T-cell (primary cell): ENCODE measurements at places on chromosomes 11 and 22.

- H3K27me3 ChIP-seq = no peaks in the 10 kb centered on the region
- no peaks in the 10 kb centered on the region for H3K4me1 ChIP-seq
- no peak overlapping the region for H3K27ac ChIP-seq
- H3K4me3 ChIP-seq = no peak overlapping the region
- no peaks in the 10 kb centered on the region for H3K36me3 ChIP-seq
- DNase-seq = no peak
These were observed 13.2 kb downstream of the ZNF70 start for GRCh38 chr22:23737696-23738095.

DNA sequence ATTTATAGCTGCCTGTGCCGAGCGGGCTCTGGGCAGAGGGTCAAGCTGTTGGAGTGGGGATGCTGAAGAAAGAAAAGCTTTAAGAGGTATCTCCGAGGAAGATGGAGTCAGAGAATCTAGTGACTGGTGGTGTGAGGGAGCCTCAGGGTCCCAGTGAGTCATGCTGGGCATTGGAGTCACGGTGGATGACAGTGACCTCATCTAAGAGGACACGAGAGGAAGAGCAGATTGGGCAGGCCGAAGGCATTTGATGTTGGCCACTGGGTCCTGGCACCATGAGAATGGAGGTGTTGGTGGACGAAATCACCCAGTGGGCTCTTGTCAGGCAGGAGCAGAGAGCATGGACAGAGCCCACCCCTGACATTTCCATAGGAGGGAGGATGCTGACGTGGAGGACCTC, 68.4 kb downstream of the TBC1D22A start:
- peaks cover 3% of the 10 kb centered on the region for H3K4me1 ChIP-seq
- DNase-seq = no peak
- H3K4me3 ChIP-seq = no peak overlapping the region
- H3K36me3 ChIP-seq = no peaks in the 10 kb centered on the region
- no peaks in the 10 kb centered on the region for H3K27me3 ChIP-seq

- no peak overlapping the region for H3K27ac ChIP-seq
- H3K4me1 ChIP-seq = peaks cover 4% of the 10 kb centered on the region
- no peaks in the 10 kb centered on the region for H3K27me3 ChIP-seq
- no peak for DNase-seq
These were observed 84.0 kb downstream of the SWAP70 start for GRCh38 chr11:9747828-9748227.

DNA sequence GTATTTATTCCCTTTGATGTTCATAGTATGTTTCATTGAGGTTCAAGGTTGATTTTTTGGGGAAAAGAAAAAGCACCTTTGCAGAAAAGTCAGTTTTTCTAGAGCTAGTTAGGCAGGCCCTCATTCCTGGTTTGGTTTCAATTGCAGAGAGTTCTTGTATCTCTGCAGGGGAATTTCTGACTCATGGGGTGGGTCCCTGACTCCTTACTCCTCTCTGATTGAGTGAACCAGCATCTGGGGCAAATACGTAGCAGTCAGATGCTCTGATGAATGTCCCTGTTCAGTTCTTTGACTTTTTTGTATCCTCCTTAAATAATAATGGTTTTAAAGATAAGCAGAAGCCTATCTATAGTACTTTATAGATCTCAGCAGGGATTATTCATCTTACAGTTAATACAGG, 7.7 kb upstream of the NCR3LG1 start:
- no peaks in the 10 kb centered on the region for H3K4me1 ChIP-seq
- H3K4me3 ChIP-seq = no peak overlapping the region
- H3K36me3 ChIP-seq = no peaks in the 10 kb centered on the region
- DNase-seq = no peak
- H3K27ac ChIP-seq = no peak overlapping the region

DNA sequence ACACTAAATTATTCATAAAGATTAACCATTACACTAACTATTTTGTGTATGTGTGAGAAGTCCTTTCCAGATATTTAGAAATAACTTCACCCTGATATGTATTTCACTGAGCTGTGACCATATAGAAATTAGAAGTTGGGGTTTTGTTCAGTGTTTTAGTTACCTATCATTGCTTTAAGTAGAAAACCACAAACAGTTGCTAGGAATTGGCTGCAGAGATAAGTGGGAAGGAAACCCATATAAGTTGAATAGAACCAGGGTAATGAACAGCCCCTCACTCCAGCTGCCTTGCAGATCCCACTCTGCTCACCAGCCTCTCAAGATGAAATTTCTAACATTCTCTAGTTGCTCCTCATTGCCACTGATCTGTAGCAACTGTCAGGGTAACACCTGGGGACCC, 10.3 kb downstream of the SRSF8 start:
- no peak overlapping the region for H3K4me3 ChIP-seq
- H3K27me3 ChIP-seq = peaks cover 7% of the 10 kb centered on the region
- H3K4me1 ChIP-seq = no peaks in the 10 kb centered on the region
- no peaks in the 10 kb centered on the region for H3K36me3 ChIP-seq

DNA sequence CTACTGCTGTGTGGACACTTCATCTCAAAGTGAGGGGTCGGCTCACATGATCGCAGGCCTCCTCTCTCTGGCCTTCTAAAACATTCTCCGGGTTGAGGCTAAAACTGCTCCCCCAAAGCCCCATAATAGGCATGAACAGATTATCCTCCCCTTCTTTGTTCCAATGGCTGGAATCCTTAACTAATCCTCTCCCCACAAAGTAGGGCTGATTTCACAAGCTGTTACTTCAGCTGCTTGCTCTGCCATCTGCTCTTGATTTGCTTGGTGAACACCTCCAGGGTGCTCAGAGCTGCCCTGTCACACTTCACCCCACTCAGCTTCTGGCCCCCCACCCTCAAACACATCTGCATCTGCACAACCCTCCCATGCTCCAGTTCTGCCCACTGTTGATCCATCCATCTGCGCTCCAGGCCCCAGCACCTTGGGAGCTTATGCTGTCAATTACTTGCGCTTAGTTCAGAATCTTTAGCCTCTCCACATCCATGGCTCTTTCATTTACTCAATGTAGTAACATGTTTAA, 173.1 kb upstream of the API5 start:
- H3K4me1 ChIP-seq = no peaks in the 10 kb centered on the region
- DNase-seq = no peak
- no peaks in the 10 kb centered on the region for H3K27me3 ChIP-seq
- no peak overlapping the region for H3K27ac ChIP-seq
- no peaks in the 10 kb centered on the region for H3K36me3 ChIP-seq

GRCh38 chr11:62702246-62702645, 5.0 kb downstream of the BSCL2 start:
- no peaks in the 10 kb centered on the region for H3K27me3 ChIP-seq
- peaks cover 20% of the 10 kb centered on the region for H3K4me1 ChIP-seq
- no peak for DNase-seq
- H3K4me3 ChIP-seq = no peak overlapping the region
- no peaks in the 10 kb centered on the region for H3K36me3 ChIP-seq

GRCh38 chr11:17206463-17206862, 1.3 kb downstream of the PIK3C2A start:
- no peak overlapping the region for H3K27ac ChIP-seq
- peaks cover 13% of the 10 kb centered on the region for H3K4me1 ChIP-seq
- H3K4me3 ChIP-seq = no peak overlapping the region
- H3K27me3 ChIP-seq = no peaks in the 10 kb centered on the region
- no peaks in the 10 kb centered on the region for H3K36me3 ChIP-seq
- no peak for DNase-seq

DNA sequence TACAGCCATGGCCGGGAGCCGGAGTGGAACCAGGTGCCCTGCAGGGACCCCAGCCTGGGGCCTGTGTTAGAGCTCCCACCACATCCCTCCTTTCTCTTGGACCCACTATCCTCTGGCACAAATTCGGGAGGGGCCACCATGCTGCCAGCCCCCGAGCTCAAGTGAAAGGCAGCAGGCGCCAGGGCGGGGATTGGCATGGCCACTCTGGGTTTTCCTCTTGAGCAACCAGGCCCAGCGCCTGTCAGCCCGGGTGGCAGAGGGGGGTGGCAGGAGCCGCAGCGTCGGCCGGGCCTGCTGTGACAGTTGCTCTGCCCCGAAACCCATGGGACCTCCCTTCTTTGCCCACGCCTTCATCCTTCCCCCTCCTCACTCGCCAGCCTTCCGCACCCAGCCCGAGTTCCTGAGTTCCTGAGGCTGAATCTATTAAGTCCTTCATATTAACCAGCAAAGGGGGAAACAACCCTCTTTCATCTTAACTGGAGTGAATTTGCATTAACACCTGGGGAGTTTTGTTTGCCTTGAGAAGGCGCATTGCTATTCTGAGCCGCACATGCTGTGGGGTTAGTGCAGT, 16.8 kb upstream of the CABP7 start:
- DNase-seq = no peak
- peaks cover 25% of the 10 kb centered on the region for H3K27me3 ChIP-seq
- no peak overlapping the region for H3K4me3 ChIP-seq
- no peaks in the 10 kb centered on the region for H3K36me3 ChIP-seq

DNA sequence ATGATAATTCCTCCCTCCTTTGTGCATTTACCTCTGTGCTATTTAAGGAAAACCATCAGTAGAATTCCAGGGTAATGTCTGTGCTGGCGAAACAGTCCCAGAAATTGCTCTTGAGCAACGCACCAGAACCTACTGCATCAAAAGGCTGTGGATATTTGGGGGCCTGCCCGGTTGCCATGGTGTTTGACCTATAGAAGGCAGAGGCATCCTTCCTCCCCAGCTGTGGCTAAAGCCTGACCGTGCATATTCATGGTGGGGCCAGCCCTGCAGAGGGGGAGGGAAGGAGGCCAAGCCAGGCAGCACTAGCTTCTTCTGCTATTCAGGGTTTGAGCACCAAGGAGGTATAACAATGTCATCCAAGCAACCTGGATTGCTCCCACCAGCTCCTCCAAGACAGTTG, 215.0 kb upstream of the E2F8 start:
- no peak overlapping the region for H3K27ac ChIP-seq
- DNase-seq = no peak
- H3K27me3 ChIP-seq = no peaks in the 10 kb centered on the region
- H3K36me3 ChIP-seq = no peaks in the 10 kb centered on the region

DNA sequence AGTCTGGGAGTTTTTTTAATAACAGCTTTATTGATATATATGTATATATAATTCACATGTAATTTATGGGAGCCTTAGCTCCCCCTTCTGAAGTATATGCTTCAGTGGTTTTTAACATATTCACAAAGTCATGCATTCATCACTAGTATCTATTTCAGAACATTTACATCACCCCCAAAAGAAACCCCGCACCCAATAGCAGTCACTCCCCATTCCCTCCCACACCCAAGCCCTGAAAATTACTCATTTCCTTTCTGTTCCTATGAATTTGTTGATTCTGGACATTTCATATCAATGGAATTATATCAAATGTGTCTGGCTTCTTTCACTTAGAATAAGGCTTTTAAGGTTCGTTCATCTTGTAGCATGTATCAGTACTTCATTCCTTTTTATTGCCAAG, 35.6 kb upstream of the SYT7 start:
- H3K27me3 ChIP-seq = peaks cover 45% of the 10 kb centered on the region
- H3K27ac ChIP-seq = no peak overlapping the region
- no peak overlapping the region for H3K4me3 ChIP-seq
- no peaks in the 10 kb centered on the region for H3K36me3 ChIP-seq
- no peaks in the 10 kb centered on the region for H3K4me1 ChIP-seq

GRCh38 chr11:10692531-10693115, 932 bp downstream of the IRAG1 start:
- no peak overlapping the region for H3K27ac ChIP-seq
- H3K4me1 ChIP-seq = no peaks in the 10 kb centered on the region
- H3K4me3 ChIP-seq = no peak overlapping the region
- peaks cover 53% of the 10 kb centered on the region for H3K27me3 ChIP-seq

GRCh38 chr11:33622806-33623205, 77.8 kb downstream of the C11orf91 start:
- H3K27me3 ChIP-seq = no peaks in the 10 kb centered on the region
- DNase-seq = no peak

DNA sequence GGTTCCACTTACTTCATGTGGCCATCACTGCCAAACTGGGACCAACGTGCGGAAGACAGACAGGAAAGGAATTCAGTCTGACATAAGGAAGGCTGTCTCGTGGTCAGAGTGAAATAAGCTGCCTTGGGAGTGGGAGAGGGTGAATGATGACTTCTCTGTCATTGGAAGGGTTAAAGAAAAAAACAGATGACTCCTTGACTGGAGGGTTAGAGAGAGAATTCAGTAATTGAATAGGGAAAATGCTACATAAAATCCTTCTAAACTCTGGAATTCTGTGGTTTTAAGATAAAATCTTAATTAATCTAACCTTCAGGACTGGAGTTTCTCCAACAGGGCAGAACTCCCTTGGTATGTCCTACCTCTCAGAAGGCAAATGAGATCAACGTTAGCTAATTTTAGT, 33.8 kb downstream of the RAB30 start:
- no peak overlapping the region for H3K4me3 ChIP-seq
- no peaks in the 10 kb centered on the region for H3K27me3 ChIP-seq
- H3K36me3 ChIP-seq = no peaks in the 10 kb centered on the region
- H3K27ac ChIP-seq = no peak overlapping the region
- no peak for DNase-seq

- no peak overlapping the region for H3K27ac ChIP-seq
- no peak for DNase-seq
- no peaks in the 10 kb centered on the region for H3K4me1 ChIP-seq
These were observed 170.2 kb downstream of the DCDC1 start for GRCh38 chr11:31199378-31199777.

DNA sequence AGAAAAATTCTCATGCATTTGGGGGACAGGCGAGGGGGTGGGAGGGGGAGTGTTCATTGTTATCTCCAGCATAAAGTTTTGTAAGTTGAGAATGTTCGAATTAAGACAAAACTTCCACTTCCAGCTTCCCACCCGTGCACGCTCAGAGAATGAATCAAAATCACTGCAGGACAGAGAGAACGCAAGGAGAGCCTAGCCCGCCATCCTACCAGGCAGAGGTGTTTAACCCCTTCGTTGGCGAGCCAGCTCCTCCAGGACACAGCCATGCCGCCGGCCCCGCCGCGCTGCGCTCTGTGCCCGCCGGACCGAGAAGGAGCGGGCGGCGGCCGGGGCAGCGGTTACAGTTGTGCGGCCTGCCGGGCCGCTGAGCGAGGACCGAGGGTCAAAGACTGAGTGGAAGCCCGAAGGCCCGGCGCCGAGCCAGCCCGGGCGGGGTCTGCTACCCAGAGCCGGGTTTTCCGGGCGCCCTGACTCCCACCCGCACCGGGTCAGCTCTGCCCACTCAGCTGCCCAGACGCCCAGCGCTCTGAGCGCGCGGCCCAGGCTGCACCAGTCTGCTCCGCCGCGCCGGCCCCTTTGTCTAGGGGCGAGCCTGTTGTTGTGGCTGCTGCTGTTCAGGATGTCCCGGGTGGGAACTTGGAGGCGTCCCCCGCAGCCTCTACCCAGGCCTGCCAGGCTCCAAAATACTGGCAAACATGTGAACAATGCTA, at the start of gene NOX4:
NOX4 (minus strand) TSS at position 395 of the 710 bp plus-strand sequence; CDS start at position 266, 129 bp downstream.
- H3K4me3 ChIP-seq = no peak within 1 kb of the TSS
- no peaks in the 10 kb centered on the region for H3K4me1 ChIP-seq
- H3K27me3 ChIP-seq = peaks cover 8% of the 10 kb centered on the region
- H3K36me3 ChIP-seq = no peaks in the 10 kb centered on the region
- no peak for DNase-seq

DNA sequence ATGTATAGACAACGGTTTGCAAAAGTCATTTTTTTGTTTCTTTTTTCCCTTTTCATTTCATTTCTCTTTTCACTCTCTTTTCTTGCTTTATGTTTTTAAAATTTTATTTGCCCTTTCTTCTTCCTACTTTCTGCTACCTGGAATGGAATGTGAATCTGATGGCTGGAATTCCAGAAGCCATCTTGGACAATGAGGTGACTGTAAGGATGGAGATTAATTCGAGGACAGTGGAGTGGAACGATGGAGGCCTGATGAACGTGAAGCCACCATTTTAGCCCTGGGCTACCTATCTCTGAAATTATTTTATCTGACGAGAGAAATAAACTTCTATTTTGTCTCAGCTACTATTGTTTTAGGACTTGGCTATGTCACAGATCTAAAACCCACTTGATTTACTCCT, 2.8 kb upstream of the POLA2 start:
- no peak for DNase-seq
- no peak overlapping the region for H3K27ac ChIP-seq
- no peak overlapping the region for H3K4me3 ChIP-seq
- H3K27me3 ChIP-seq = no peaks in the 10 kb centered on the region
- peaks cover 14% of the 10 kb centered on the region for H3K4me1 ChIP-seq
